ACHN (cell line): ENCODE measurements at places on chromosomes 13 and 19.
A peak's percentile ranks its signal among the peaks of the same experiment; 100 is the strongest.

- no peak for DNase-seq
Measured at GRCh38 chr13:49082653-49083536, 107.2 kb downstream of the FNDC3A start.

DNA sequence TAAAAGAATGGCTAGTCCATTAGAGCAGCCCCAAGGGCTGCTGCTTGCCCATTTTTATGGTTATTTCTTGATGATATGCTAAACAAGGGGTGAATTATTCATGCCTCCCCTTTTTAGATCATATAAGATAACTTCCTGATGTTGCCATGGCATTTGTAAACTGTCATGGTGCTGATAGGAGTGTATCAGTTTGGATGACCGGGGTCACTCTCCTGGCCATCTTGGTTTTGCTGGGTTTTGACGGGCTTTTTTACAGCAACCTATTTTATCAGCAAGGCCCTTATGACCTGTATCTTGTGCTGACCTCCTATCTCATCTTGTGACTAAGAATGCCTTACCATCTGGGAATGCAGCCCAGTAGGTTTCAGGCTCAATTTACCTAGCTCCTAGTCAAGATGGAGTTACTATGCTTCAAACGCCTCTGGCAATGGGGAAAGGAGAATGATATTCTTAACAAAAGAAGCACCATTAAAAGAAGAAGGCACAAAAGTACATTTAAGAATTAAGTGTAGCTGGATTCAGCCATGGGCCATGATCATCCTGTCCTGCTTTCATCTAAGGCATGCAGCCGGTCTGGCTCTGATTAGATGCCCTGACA lies 1156.0 kb downstream of the PCDH9 start:
- no peak for DNase-seq

DNA sequence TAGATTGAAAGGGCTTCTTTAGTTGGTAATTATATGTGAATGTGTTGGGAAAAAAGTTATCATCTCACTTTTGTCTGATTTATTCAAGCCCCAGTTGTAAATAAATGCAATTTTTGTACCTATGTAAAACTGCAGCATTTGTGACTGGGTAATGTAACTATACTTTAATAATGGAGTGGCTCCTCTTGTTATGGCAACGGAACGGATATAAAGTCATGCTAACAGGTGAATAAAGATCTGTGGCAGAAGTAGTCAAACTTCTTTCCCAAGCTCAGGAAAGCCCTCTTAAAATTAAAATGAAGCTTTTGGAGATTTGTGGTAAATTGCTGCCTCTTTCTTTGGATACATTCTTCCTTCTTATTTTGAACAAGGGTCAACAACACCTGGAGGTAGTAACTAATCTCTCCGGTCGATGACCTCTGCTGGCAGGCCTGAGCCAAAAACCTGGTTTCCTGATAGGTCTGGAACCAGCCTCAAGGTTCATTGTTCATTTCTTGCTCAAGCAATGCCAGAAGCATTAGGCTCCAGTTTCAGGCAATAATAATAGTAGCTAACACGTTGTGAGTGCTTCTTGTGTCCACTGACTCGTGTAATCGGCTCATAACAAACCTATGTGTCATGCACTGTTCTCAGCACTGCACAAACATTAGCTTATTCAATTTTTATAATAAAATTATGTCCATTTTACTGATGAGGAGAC lies 313.4 kb upstream of the DACH1 start:
- peak; percentile 72 for DNase-seq

DNA sequence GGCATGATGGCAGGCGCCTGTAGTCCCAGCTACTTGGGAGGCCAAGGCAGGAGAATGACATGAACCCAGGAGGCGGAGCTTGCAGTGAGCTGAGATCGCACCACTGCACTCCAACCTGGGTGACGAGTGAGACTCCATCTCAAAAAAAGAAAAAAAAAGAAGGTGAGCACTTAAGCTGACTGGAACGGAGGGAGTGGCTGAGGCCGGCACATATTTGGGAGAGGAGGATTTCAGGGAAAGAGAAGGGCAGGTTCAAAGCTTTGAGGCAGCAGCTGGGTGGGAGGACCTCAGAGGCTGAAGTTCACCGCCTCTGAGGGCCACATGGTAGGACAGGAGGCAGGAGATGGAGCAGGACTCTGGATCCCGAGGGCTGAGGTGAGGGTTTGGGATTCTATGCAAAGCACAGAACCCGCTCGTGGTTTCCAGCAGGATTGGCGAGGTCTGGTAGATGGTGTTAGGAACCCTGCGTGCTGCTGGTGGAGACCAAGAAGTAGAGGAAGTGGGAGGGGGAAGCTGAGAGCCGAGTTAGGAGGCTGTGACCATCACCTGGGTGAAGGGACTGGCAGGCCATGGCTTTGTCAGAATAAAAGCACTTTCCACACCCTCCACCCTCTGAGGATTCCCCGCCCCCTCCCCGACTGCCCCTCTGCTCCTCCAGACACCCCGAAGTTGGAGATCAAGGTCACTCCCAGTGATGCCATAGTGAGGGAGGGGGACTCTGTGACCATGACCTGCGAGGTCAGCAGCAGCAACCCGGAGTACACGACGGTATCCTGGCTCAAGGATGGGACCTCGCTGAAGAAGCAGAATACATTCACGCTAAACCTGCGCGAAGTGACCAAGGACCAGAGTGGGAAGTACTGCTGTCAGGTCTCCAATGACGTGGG lies 8.4 kb downstream of the CD22 start:
- DNase-seq = no peak

GRCh38 chr19:50932018-50932689 lies 20.7 kb downstream of the KLK5 start:
- DNase-seq = no peak

DNA sequence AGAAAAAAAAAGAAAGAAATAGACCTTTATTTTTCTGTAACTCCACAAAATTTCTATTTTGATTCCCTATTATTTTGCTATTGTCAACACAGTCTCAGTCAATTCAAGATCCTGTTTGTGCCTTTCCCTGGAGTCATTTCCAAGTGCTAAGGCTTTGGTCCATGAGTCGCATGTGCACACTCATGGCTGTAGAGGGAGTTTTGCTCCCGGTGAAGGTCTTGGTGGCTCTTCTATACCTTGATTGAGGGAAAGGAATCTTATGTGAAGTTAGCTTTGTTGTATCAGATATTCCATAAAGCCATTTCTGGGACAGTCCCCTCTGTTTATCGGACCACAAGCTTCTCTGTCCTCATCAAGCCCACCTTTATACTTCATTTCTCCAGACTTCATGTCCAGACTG lies 58.7 kb upstream of the ALOX5AP start:
- DNase-seq = peak; percentile 42

- DNase-seq = no peak
Measured at GRCh38 chr19:18290302-18291018, 9.0 kb upstream of the JUND start.

DNA sequence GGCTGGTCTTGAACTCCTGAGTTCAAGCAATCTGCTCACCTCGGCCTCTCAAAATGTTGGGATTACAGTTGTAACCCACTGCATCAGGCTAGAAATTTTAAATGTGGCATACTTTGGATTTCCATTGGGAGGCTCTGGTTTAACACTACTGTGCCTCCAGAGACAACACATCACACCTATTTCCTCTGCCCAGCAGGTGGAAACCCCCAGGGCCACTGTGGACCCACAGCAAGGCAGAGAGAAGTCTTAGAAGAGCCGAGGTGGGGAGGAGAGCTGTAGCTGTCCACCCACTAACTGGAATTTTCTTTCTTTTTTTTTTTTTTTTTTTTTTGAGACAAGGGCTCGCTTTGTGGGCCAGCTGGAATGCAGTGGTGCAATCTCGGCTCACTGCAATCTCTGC lies 39.4 kb downstream of the IER2 start:
- no peak for DNase-seq

GRCh38 chr13:25683056-25683455 lies 311.3 kb downstream of the ATP8A2 start:
- no peak for DNase-seq

DNA sequence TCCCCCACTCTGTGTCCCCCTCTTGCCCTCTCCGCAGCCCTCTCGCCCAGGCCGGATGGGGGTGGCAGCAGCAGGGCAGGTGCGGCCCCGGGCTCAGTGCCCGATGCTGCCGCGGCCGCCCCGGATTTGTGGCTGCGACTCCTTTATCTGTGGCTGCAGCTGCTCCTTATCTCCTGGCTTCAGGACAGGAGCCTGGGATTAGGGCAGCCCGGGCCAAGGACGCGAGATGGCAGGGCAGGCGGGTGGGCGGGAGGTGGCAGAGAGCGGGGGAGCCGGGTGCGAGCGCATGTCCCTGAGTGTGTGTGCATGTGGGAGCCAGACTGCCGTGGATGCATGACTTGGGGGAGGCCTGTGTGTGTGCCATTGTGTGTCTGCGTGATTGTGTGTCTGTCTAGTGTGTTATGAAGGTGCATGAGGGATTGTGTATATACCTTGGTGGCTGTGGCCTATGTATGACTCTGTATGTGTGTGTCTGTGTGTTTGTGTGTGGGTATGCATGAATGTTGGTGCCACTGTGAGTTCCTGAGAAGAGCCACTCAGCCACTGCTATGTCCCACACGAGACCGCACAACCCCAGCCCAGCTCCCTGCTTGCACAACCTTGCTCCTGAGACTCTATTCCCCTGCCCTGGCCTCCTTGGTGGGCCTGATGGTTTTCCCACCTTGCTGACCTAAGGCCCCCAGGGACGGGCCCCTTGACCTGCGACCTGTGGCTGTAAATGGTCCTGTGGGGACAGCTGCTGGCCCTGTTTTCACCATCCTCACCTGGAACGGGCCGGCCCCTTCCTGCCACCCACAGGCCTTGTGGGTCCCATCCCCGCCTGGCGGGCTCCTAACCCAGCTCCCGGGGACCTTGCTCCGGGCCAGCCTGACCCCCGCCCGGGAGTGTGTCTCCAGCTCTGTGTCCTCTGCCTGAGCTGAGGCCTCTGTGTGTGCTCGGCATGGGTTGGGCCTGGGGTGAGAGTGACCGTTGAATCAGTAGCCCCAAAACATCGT lies 5.3 kb upstream of the NRTN start:
- no peak for DNase-seq
